NCI-H510A (cell line): ENCODE measurements at places on chromosomes 11 and 22.
A peak's percentile ranks its signal among the peaks of the same experiment; 100 is the strongest.

DNA sequence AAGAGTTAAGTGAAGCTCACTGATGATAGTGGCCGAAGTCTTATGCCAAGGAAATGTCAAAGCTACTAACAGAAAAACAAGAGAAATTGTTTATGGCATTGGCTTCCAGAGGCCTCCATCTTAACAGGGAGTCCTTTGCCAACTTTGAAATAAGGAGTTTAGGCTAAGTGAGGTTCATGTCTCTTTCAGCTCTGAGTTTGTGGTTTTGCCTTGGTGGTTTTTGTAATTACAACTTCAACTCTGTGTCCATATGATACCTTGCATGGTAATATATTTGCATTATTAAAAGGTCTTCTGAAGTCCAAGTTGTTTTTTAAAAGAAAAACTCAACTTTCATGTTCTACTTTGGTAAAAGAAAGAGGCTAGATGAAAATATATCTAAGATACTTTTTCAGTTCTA is 31.4 kb upstream of the ANO5 start:
- DNase-seq, result no peak

DNA sequence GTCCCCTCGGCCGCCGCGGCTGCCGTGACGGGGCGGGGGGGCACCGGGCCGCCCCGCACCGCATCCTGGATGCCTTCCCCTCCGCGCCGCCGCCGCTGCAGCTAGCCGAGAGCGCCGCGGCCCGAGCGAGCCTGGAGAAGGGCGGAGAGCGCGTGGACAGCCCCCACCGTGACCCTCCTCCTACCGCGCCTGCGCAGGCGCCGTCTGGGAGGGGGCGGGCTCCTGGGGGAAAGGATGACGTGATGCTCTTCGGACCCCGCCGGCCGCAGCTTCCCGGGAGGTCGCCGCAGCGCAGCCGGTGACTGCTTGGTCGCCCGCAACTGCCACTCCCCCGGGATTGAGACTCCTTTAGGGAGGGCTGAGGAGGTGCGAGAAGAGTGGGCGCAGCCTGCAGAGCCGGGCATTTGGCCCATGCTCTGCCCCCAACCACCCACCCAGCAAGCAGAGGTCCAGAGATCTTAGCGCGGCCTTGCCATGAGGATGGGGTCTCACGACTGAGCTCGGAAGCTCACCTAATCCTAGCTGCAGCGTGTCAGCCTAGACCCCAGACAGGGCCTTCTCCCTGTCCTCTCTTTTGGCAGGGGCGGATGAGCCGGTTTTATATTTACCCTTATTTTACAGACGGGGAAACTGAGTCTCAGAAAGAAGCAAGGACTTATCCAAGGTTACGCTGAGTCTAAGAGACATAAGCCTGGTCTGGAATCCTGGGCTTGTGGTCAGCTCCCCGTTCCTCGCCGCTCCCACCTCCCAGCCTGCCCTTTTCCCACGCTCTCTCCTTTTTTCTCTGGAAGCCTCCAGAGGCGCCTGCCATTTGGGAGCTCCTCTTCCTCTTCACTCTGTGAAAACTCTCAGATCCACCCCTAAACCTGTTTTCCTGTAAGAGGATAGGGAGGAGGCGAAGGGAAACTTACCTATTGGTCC is at the start of gene DENND5A:
Gene DENND5A (minus strand): TSS at position 140 of the 921 bp plus-strand sequence. CDS start 281 bp downstream, outside the sequence.
- peak; percentile 34 for DNase-seq

DNA sequence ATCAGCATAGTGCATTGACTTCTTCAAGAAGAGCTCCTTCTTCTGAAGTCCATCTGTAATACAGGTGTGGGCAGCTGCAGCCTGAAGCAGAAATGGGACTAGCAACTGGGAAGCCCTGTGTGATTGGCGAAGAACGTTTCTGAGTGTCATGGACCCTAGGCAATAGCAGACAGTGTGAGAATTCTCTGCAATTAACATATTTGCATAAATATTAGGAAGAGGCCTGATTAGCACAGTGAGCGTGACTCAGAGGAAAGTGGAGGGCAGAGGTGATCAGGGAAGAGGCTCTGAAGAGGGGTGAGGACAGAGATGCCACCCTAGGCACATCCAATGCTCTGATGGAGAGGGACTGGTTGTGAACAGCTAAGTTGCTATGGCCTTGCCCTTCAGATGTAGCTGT is 171.2 kb upstream of the ZBED5 start:
- DNase-seq, result no peak

GRCh38 chr11:69497221-69497787 is 15.8 kb downstream of the LINC01488 start:
- DNase-seq, result no peak

- no peak for DNase-seq
These were observed 283.1 kb upstream of the CTSC start for GRCh38 chr11:88620568-88621130.

DNA sequence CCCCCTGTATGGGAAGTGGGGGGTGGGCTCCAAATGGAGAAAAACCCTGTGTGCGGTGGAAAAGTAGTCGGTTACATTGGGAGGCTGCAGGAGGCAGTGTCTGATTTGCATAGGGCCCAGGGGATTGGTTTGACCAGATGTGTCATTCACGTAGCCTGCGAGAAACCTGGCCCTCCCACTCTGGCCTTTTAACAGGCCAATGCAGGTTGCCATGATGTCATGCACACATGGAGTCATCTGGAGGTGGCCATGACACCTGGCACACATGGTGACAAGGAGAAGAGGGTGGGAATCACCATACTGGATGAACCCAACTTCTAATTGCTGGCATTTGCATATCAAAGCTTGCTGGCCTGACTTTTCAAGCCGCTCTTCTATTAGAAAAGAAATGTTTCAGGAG is 50.6 kb downstream of the FAM181B start:
- no peak for DNase-seq
